Pancreas (tissue), 10 donors: ENCODE measurements at places on chromosomes 5 and 9.

DNA sequence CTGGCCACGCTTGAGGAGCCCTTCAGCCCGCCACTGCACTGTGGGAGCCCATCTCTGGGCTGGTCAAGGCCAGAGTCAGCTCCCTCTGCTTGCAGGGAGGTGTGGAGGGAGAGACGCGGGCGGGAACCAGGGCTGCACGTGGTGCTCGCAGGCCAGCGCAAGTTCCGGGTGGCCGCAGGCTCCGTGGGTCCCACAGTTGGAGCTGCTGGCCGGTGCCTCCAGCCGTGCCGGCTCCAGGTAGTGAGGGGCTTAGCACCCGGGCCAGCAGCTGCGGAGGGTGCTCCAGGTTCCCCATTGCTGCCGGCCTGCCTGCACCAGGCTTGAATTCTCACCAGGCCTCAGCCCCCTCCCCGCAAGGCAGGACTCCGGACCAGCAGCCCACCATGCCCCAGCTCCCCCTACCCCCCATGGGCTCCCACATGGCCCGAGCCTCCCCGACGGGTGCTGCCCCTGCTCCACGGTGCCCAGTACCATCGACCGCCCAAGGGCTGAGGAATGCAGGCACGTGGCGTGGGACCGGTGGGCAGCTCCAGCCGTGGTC is 192.8 kb upstream of the IZUMO3 start:
- DNase-seq = no peak

GRCh38 chr5:107526270-107526937 is 144.3 kb downstream of the EFNA5 start:
- DNase-seq = no peak

DNA sequence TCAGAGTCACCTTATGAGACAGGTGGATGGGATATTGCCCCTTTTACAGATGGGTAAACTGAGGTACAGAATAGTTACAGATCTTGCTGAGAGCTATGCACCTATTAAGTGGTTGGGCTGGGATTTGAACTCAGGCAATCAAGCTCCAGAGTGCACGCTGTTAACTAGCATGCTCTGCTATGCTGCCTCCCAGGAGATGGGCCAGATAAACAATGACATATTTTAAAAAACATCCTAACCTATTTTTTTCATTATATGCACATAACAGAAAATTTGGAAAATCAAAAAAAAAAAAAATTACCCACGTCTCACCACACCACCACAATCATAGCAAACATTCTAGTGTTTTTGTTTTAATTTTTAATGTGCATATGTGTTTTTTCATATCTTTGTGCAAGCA is 123.4 kb upstream of the STC2 start:
- DNase-seq = no peak

GRCh38 chr5:180291943-180292831 is at the start of gene MAPK9:
MAPK9 (minus strand) TSS chr5:180292083; CDS start chr5:180280561, 11,522 bp downstream.
- peak; percentile 84 for DNase-seq
